ENCODE measurements at places on chromosomes 12 and 14. TPM values are rescaled to one million over a fixed set of nuclear protein-coding genes. Genes with fewer than 3 reads are reported as not detected.

- DNase-seq: no peak
- H3K36me3 ChIP-seq: peaks cover 33% of the 10 kb centered on the region
- no peaks in the 10 kb centered on the region for H3K27me3 ChIP-seq
These were observed 6.9 kb downstream of the ZBTB39 start for GRCh38 chr12:56999456-56999855.

DNA sequence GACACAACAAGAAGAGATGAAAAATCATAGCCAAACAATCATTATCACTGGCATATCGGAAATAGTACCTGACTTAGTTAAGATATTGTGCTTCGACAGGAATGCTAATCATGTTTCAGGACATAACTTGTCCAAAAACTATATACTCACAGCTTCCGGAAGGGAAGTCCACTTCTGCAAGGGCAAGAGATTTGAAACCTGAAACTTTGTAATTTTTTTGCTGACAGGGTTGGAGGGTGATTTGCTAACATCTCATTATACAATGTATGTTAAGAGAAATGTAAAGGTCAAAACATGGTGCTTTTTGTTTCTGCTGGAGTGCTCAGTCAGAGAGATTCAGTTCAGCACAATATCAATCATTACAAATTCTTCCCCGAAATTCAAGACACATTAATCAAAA lies 200.3 kb downstream of the CNTN1 start:
- no peaks in the 10 kb centered on the region for H3K27me3 ChIP-seq
- no peak for DNase-seq
- H3K36me3 ChIP-seq: no peaks in the 10 kb centered on the region
- no peaks in the 10 kb centered on the region for H3K4me1 ChIP-seq
- H3K27ac ChIP-seq: no peak overlapping the region

GRCh38 chr14:99899578-99900178 lies 106.5 kb downstream of the EML1 start:
- H3K4me1 ChIP-seq: no peaks in the 10 kb centered on the region
- no peaks in the 10 kb centered on the region for H3K36me3 ChIP-seq
- no peak overlapping the region for H3K27ac ChIP-seq
- DNase-seq: peak; percentile 31

DNA sequence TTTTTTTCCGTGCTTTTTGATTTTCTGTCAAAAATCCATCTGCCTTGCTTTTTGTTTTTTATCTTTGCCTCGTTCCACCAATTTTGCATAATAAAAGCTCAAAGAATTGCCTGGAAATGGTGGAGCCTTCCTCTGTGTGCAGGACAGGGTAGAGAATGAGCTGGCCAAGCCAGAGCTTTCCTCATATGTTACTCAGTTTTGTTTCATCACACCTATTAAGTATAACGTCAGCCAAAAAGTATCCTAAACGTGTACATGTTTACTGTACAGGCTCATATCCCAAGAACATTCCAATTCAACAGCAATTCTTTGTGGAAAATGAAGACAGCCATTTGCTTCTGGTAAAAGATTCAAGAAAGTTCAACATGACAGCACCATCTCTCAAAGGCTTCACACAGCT lies 191.2 kb upstream of the LMNTD1 start:
- no peaks in the 10 kb centered on the region for H3K36me3 ChIP-seq
- no peaks in the 10 kb centered on the region for H3K27me3 ChIP-seq
- H3K27ac ChIP-seq: no peak overlapping the region
- H3K4me1 ChIP-seq: no peaks in the 10 kb centered on the region
- DNase-seq: no peak

DNA sequence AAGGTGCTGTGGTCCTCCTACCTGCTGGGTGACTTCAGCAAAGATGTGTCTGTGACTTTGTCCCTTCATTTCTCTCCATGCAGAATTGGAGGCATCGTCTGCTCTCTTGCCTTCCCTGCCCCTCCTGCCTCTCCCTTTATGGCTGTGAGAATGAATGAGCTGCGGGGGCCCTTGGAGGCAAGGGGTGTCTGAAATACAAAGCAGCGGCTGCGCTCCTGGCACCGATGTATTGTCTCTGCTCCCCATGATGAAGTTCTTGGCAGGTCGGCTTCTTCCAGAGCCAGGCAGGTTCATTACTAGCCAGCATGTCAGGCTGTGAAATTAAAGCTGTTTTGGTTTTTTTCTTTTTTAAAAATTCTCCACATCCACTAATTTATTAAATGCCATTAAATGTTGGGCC lies 194.5 kb downstream of the TSPAN9 start:
- no peak overlapping the region for H3K27ac ChIP-seq
- H3K36me3 ChIP-seq: no peaks in the 10 kb centered on the region
- no peaks in the 10 kb centered on the region for H3K27me3 ChIP-seq

- H3K4me1 ChIP-seq: no peaks in the 10 kb centered on the region
- H3K27me3 ChIP-seq: no peaks in the 10 kb centered on the region
- H3K36me3 ChIP-seq: no peaks in the 10 kb centered on the region
- no peak overlapping the region for H3K27ac ChIP-seq
- no peak for DNase-seq
- H3K4me3 ChIP-seq: no peak overlapping the region
These were observed 80.9 kb upstream of the TSPAN11 start for GRCh38 chr12:30845676-30846075.

- H3K4me1 ChIP-seq: no peaks in the 10 kb centered on the region
- DNase-seq: no peak
- no peaks in the 10 kb centered on the region for H3K27me3 ChIP-seq
- no peak overlapping the region for H3K27ac ChIP-seq
- no peak overlapping the region for H3K4me3 ChIP-seq
- H3K36me3 ChIP-seq: no peaks in the 10 kb centered on the region
These were observed 34.3 kb downstream of the KLRD1 start for GRCh38 chr12:10341892-10342509.

GRCh38 chr14:47619392-47619791 lies 56.0 kb downstream of the MDGA2 start:
- H3K4me1 ChIP-seq: no peaks in the 10 kb centered on the region
- DNase-seq: no peak
- H3K4me3 ChIP-seq: no peak overlapping the region
- H3K36me3 ChIP-seq: no peaks in the 10 kb centered on the region

GRCh38 chr14:32023540-32023939 lies 53.6 kb upstream of the ARHGAP5 start:
- H3K27ac ChIP-seq: no peak overlapping the region
- H3K36me3 ChIP-seq: no peaks in the 10 kb centered on the region
- no peaks in the 10 kb centered on the region for H3K27me3 ChIP-seq
- no peak for DNase-seq
- H3K4me1 ChIP-seq: no peaks in the 10 kb centered on the region

GRCh38 chr12:57008178-57008577 lies 1.8 kb upstream of the ZBTB39 start:
- no peak overlapping the region for H3K4me3 ChIP-seq
- H3K36me3 ChIP-seq: peaks cover 14% of the 10 kb centered on the region
- H3K27me3 ChIP-seq: no peaks in the 10 kb centered on the region
- peak; percentile 64 for DNase-seq
- peaks cover 22% of the 10 kb centered on the region for H3K4me1 ChIP-seq

Gene SLC5A8
- not detected for polyA plus RNA-seq

Gene CMA1
- polyA plus RNA-seq: not detected

Gene SELPLG
- polyA plus RNA-seq: 816 TPM

Gene GPR135
- polyA plus RNA-seq: 0.33 TPM

Gene ATF7
- polyA plus RNA-seq: 11.6 TPM
